Suppressor macrophage treated with lipopolysaccharide for 1 hour (primary cell): ENCODE measurements at places on chromosomes 13 and 19.
A peak's percentile ranks its signal among the peaks of the same experiment; 100 is the strongest.

DNA sequence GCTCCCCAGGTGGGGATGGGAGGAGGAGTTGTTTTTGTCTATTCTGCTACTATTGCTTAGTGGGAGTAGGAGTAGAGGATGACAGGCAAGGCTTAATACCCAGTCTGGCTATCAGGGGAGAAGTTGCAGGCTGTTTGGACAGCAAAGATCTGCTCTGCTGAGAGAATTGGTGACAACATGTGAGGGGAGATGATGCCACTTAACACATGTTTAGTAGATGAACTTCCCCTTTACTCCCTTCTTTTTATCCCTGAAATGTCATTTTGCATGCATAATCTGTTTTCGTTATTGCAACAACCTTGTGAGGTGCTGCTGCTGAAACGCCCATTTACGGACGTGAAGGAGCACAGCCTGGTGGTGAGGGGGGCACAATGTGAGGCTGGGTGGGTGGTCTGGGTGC lies 3.0 kb upstream of the CYP4F12 start:
- peak; percentile 43 for DNase-seq

DNA sequence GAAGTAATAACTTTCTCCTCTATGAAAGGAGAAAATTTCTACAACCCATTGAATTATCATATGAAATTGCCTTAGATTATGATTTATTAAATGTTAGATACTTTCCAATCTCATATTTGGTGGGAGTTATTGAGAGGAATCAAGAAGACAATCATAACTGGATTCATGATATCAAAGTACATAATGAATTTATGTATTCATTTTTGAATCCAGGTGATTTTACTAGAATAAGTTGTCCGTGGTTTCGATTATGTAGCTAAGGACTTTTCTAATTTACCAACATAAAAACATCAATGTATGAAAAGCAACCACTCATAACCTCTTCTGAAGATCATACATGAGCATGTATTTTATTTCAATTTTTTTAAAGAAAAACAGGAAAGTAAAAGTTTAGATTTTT lies 1225.0 kb upstream of the MIR17HG start:
- DNase-seq = no peak

GRCh38 chr13:19058566-19058965 lies 123.1 kb downstream of the TUBA3C start:
- DNase-seq = no peak

GRCh38 chr19:35648017-35648961 lies at the start of gene COX6B1:
COX6B1 (plus strand) TSS chr19:35648323; CDS start chr19:35651244, 2,921 bp downstream.
- DNase-seq = peak; percentile 98

DNA sequence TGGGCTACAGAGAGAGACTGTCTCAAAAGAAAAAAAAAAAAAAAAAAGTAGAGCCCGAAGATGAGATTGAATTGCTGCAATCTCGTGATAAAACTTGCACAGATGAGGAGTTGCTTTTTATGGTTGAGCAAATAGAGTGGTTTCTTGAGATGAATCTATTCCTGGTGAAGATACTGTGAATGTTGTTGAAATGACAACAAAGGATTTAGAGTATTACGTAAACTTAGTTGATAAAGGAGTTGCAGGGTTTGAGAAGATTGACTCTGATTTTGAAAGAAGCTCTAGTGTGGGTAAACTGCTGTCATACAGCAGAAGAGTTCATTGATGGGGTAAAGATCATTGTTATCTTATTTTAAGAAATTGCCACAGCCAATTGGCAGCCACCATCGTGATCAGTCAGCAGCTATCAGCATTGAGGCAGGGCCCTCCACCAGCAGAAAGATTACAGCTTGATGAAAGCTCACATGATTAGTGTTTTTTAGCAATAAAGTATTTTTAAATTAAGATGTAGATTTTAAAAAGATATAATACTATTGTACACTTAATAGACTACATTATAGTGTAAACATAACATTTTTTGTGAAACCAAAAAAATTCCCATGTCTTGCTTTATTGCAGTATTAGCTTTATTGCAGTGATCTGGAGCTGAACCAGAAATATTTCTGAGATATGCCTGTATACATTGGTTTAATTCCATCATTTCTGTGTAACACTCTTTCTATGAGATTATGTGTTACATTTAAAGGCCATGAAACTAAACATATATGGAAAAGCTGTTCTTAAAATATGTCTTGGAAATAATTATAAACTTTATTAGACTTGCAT lies 43.1 kb downstream of the ZMYM2 start:
- no peak for DNase-seq

DNA sequence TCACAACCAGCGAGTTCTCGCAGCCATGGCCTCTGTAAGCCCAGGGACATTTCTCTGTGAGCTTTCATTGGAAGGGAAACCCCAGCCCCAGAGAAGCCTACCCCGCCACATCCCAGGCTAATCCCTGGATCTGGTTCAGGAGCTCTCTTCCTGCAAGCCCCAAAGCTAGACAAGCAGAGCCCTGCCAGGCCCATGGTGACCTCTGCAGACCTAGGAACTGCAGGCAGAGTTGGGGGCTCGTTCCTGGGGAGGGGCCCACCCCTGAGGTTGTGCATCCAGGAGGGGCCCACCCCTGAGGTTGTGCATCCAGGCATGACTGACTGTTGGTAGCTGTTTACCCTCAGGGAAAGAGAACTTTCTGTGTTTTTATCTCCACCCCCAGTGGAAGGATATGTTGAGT lies 21.7 kb downstream of the KCTD15 start:
- no peak for DNase-seq

GRCh38 chr13:80339912-80340650 lies 845 bp downstream of the SPRY2 start:
- DNase-seq = peak; percentile 48

- DNase-seq = no peak
Observed at GRCh38 chr13:95615539-95615938, 29.0 kb downstream of the DZIP1 start.

- no peak for DNase-seq
Observed at GRCh38 chr19:21398851-21399250, 1.9 kb downstream of the ZNF493 start.

GRCh38 chr19:45323671-45324081 lies 1.0 kb upstream of the CKM start:
- DNase-seq = peak; percentile 44

GRCh38 chr19:10855879-10856522 lies 7.8 kb downstream of the C19orf38 start:
- peak; percentile 52 for DNase-seq

DNA sequence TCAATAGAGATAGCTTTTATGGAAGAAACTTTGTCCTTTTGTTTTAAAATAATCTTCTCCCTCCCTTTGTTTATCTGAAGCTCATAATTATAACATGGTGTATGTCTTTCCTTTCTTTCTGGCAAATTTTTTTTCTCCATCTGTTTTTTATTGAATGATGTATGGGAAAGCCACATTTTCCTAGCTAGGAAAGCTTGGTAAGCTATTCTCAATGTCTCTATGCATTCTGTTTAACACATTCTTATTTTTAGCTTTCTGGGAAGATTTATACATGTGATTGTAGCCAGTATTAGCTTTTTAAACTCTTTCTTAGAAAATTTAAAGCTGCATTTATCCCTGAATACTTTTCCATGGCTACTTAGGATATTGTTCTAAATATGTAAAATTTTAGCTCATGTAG lies 124.9 kb upstream of the CSNK1A1L start:
- no peak for DNase-seq

DNA sequence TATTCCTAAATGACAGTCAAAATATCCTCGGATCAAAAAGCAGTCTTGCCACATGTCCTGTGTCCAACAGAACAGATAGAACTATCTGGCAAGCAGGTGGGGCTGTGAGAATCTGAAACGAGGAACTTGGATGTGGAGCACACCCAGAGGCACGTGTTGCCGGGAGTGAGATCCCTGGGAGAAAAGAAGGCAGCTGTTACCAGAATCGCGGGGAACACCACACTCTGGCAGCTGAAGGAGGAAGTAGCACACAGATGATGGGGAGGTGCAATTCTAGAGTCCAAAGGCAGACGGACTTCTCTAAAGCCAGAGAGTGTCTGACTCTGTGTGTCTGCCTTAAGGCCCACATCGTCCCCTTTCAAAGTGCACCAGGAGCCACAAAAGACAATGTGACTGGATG lies 22.3 kb downstream of the SLC7A1 start:
- peak; percentile 72 for DNase-seq

GRCh38 chr13:34356686-34357434 lies 538.9 kb downstream of the RFC3 start:
- DNase-seq = no peak

GRCh38 chr19:778910-779653 lies 18.2 kb upstream of the PTBP1 start:
- no peak for DNase-seq

GRCh38 chr19:46704379-46705076 lies 12.4 kb downstream of the PRKD2 start:
- peak; percentile 77 for DNase-seq

GRCh38 chr13:97544031-97544765 lies 110.2 kb downstream of the RAP2A start:
- DNase-seq = no peak

DNA sequence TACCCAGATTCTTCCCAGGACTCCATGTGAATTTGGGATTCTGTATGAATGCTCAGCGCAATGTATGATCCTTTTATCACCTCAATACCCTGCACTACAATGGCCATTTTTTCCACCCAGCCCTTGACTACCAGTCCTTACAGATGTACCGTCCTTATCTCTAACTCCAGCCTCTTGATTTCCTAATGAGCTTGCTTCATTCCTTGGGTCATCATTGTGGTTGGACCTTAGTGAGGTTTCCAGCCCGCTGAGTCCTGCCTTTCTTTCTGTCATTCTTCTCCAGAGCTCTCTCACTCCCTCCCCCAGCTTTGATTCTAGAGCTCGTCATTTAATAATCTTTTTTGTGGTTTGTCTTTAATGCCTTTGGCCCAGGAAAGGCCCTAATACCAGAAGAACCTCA lies 438.5 kb downstream of the ZNF536 start:
- no peak for DNase-seq

DNA sequence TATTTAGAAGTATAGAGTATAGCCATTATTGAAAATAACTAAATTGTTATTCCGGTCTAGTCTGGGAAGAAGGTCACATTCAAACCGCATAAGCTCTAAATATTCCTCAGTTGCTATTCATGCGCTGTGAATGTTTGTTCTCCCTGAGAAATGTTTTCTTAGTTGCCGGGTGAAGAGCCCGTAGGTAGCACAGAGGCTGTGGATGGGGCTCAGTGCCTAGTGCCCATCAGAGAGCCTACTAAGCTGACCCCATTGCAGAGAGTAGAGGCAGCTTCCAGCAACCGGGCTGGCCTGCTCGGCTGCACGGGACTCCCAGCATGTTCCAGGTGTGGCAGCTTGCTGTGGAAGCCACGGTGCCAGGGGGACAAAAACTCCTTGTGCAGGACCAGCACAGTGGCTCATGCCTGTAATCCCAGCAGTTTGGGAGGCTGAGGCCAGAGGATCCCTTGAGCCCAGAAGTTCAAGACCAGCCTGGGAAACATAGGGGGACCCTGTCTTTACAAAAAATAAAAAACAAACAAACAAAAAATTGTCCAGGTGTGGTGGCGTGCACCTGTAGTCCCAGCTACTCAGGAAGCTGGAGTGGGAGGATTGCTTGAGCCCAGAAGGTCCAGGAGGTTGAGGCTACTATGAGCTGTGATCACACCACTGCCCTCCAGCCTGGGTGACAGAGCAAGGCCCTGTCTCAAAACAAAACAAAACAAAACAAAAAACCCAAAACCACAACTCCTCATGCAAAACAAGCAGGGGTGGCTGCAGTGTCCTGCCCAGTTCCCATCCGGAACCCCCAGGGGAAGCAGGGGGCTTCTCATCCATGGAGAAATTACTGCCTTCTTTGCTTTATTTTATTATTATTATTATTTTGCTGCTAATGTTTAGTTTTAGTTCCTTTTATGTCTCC lies 82.5 kb downstream of the KCTD15 start:
- DNase-seq = no peak

DNA sequence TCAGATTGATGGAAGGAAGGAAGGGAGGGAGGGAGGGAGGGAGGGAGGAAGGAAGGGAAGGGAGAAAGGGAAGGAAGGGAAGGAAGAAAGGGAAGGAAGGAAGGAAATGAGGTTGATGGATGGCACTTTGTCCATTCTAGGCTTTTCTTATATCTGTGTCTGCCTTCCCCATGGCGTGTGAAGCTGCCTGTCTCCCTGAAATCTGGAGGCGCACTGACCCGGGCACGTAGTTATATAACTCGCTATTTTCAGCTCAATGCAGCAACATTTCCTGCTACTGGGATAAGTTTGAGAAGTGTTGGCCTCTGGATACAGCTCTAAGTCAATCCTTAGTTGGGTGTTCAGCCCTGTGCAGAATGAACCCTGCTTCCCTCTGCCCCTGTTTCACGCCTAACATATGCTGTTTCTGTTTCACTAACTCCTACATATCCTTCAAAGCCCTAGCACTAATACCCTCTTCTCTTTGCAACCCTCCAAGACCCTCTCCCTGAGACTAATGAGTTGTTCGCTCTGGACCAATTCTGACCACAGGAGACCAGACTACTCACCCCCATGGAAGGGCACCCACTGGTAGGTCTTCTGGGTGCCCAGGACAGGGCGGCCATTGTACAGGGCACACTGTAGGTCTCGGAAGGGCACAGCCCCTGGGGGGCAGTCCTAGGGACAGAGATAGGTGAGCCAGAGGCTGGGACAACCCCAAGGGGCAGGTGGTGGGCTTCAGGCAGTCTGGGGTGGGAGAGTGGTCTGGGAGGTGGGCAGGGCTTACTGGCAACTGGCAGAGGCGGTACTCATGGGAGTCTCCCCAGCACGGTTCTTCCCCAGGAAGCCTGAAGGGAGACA lies 3.0 kb downstream of the ADAMTSL5 start:
- no peak for DNase-seq

- DNase-seq = no peak
Observed at GRCh38 chr13:72952529-72953141, 106.2 kb upstream of the KLF5 start.

DNA sequence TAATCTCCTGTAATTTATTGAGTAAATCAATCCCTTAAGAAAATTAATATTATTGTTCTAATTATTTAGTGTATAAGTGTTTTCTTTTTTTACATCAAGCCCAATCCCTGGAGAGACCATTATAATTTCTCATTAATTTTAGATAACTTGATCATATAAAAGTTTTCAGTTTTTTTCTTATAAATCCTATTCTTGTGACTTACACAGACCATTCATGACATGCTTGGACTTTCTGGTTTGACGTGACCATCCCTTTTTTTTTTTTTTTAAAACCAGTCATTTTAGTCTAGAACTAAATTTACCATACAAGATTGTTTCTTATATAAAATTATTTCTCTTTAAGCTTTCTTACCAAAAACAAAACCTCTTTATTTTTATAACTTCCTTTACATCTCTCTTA lies 5.4 kb upstream of the MTRF1 start:
- DNase-seq = peak; percentile 8

DNA sequence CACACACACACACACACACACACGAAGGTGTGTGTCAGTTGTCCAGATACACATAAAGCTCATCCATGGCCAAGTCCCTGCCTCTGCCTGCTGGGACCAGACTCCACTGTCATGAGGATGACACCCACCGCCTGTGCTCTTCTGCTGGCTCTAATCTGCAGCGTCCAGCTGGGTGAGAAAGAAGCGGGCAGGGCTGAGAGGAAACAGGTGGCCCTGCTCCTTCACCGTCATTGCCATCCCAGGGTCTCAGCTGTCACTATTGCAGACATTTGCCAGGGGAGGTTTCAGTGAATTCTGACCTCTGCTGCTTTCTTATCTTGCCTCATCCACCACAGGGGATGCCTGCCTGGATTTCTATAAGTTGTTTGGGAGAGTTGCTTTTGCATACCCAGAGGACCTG lies 31.4 kb downstream of the SCGB2B2 start:
- no peak for DNase-seq
